ENCODE measurements at places on chromosomes 12 and 14.

DNA sequence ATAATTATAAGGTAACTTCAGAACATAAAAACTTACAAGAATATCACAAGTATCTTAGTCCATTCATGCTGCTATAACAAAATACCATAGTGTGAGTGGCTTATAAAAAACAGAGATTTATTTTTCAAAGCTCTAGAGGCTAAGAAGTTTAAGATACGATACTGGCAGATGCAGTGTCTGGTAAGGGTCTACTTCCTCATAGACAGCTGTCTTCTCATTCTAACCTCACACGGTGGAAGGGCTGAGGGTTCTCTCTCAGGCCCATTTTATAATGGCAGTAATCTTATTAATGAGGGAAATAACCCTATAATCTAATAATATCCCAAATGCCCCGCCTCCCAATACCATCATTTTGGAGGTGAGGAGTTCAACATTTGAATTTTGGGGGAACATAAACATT lies 23.7 kb upstream of the OSBPL8 start:
- DNase-seq, result no peak

DNA sequence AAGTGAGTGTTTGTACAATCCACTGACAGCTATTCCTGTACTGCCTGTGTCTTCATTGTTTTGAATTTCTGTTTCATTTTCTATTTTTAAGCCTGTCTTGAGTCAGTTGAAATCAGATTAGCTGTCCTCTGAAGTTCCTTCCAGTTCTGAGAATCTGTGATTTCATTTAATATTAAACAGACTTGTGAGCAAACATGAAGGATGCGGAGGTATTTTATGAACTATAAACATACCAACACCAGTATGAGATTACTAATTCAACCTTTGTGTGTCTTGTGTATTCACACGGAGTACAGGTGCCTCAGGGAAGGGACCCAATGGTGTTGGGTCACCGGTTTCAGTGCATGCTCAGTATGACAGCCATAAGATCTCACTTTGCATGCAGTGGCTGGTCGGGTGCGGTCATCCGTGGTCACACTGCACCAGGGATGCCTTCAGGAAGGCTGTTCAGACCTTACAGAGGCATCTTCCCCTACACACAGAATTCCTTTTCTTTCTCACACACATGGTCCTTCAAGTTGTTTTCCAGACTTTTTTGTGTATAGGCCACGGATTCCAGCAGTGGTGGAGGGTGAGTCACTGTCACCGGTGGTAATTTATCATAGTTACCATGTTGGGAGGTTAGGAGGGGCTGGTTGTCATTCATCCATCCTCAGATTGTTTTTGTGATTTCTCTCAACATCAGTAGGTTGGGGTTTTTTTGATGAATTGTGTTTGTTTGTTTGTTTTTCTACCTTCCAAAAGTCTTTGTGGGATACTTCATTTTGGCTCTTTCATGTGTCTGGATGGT lies 103.0 kb upstream of the SFSWAP start:
- DNase-seq, result no peak

DNA sequence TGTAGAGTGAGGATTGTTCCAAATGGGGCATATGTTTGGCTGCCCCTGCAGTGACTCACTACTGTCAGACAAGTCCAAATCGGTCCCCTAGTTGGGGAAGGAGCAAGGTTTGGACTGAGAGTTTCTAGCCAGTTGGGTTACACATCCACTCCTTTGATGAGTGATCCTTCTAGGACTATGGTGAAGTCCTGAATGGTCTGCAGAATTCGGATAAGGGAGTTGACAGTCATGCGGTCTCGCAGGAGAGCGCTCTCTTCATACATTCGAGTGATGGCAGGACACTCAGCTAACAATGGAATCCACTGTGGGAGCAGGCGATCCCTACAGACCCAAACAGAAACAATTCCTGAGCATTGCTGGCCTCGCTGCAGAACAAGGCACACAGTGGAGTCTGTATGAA lies 61.5 kb upstream of the SINHCAF start:
- peak; percentile 15 for DNase-seq

DNA sequence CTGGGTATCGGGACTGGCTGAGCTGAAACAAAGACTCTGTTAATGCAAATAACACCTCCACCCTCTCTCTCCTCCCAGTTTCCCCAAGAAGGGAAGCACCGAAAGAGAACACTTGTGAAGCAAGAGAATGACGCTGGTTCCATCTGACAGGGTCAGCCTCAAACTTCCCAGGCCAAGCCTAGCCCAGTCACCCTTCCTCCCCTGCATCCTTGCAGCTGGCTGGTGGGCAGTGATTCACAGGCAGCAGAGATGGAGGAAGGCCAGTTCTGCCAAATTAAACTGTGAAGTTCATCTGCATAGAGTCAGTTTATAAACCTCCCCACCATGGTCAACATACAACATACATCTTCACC lies 2.8 kb downstream of the LRRC74A start:
- DNase-seq, result no peak

GRCh38 chr14:98136012-98136789 lies 1135.8 kb downstream of the BCL11B start:
- no peak for DNase-seq

DNA sequence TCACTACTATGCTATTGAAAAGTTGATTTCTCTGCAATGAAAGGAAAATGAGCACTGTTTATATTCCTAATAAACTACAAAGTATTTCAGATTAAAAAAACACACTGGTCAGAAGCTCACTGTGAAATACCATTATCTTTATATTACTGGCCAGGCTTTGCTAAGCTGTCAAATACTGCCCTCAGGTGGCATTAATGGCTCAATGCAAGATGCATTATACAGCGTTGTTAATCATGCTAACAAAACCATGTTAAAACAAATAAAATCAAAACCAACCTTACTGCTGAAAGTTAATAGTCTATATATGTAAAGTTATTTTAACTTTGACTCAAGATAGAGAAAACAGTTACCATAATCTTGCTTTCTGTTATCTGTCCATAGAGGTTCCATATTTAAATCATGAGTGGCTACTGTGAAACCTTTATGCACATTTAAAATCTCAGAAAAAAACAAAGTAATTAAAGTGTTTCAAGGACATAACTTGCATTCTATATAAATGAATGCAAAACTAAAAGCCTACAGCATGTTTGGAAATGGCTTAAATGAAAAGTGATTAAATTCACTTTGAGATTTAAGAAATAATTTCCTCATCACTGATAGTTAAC lies 121.7 kb downstream of the RALGAPA1 start:
- no peak for DNase-seq

- DNase-seq, result peak; percentile 50
Measured at GRCh38 chr14:76955575-76956315, 72.8 kb downstream of the IRF2BPL start.
